ENCODE measurements at places on chromosomes 7 and 10.

DNA sequence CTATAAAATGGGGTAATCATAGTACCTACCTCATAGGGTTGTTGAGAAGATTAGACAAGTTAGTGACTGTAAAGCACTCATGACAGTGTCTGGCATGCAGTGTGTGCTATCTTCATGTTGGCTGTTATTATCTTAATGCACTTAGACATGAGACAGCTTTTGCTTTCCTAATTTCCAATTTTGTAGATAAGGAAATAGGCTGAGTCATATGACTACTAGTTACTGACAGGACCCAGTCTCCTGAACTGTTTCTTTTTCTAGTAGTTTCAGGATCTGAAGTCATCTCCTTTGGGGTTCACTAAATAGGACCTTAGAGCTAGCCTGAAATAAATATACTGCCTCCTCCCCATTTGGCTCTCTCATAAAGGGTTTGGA lies 74.2 kb downstream of the SNX10 start:
- no peak for DNase-seq

GRCh38 chr10:96287392-96288105 lies 16.2 kb upstream of the BLNK start:
- no peak for DNase-seq

DNA sequence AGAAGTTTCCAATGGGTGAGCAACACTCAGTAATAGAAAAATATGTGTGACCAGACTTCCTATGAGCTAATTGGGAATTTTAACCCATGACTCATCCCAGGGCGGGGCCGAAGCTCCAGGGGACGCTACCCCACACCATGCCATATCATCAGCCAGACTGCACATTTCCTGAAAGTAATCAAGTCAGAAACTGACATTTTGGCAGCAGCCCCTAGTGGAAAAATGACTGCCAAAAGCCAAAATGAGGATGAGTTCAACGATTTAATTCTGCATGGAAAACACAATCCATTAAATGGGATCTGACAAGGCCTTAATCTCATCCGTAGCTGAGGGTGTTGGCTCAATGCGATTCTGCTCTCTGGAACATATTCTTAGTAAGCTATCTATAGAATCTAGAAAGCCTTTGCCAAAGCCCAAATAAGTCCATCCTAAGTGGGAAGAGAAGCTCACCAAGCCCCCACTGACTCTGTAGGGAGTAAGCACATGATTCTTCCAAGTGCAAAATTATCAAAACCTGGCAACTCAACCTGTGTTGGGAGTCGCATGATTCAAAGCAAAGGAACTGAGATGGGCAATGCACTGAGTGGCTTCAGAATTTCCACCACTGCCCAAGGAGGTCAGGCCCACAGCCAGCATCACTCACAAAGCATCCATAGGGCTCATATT lies 93.1 kb upstream of the PDE1C start:
- DNase-seq: no peak

DNA sequence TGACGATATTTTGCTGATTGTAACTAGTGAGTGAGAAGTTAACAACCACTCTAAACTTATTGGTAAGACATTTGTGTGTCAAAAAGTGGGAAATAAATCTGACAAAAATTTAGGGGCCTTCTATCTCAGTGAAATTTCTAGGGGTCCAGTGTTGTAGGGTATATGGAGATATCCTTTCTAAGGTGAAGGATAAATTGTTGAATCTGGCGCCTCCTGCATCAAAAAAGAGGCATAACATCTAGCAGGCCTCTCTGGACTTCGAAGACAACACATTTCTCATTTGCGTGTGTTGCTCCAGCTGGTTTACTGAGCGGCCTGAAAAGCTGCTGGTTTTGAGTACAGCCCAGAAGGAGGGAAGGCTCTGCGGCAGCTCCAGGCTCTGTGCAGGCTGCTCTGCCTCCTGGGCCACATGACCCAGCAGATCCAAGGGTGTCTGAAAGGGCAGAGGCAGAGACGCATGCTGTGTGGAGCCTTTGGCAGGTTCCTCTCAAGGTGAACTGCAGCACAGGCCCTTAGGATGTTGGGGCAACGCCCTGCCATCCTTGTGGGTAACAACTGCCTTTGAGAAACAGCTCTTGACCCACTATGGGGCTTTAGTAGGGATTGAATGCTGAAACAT lies 72.4 kb downstream of the LMBR1 start:
- no peak for DNase-seq

All from CD8-positive, alpha-beta memory T cell (primary cell).